ENCODE measurements at places on chromosomes 1 and 21. TPM values are rescaled to one million over a fixed set of nuclear protein-coding genes. Genes with fewer than 3 reads are reported as not detected.

CFAP74 gene
- not detected for total RNA-seq

DNA sequence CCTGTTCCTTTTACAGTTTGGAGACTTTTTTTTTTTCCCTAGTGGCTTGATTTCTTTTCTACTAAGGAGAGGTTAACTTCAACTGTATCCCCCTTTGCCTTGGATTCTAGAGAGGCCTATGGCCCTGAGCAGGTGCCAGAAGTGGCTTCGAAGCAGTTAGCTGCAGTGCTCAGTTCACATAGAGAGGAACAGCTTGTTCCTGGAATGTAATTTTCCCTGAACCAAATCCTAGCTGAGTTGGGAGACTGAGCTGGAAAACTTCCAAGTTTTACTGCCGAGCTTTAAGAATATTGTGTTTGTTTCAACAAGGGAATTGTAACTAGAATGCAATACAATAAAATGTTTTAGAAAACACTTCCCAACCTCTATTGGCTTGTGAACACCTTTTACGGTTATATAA is 17.5 kb downstream of the RD3 start:
- DNase-seq, result no peak

ZNF648 gene
- total RNA-seq, result not detected

ITLN2 gene
- total RNA-seq, result not detected

GRCh38 chr1:40903106-40903505 is 40.9 kb upstream of the CITED4 start:
- DNase-seq, result no peak

TADA1 gene
- total RNA-seq, result 10.1 TPM

HAO2 gene
- total RNA-seq, result not detected

DNA sequence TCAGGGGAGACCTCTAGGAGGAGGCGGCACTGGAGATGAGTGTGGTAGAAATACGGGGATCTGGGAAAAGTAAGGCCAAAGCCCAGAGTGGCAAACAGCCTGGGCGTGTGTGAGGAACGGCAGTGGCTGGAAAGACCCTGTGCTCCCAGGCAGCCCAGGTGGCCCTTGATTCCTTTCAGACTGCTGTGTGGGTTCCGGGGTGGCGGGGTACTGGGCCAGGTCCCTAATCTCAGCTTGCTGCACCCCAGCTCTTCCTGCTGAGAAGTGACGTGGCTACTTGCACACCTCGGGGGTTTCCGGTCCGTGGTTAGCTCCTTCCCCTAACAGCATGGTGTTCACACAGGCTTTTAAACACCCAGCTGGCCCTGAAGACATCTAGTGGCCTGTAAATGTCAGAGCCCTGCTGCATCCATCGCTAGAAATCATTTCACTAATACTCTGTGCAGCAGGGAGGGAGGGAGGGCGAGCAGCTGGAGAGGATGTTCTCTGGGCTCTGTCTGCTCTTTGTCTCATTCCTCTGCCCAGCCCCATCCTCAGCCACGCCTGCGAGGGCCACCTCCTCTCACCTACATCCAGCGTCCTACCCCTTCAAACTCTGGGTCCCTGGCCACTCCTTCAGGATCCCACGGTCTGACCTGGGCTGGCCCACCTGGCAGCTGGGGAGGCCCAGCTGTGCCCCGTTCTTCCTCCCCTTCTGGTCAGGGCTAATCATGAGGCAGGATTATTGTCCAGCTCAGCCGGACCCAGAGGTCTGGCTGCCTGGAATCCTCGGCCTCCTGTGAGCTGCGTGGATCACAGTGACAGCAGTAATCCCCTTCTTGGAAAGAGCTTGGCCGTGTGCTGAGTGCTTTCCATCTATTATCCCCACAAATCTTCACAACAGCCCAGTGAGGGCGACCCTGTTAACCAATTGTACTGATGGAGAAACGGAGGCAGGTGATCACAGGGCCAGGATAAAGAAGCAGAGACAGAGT is 7.2 kb downstream of the ZDHHC18 start:
- DNase-seq, result no peak

- DNase-seq, result no peak
Measured at GRCh38 chr21:23223882-23224281, 2225.7 kb downstream of the NCAM2 start.

DNA sequence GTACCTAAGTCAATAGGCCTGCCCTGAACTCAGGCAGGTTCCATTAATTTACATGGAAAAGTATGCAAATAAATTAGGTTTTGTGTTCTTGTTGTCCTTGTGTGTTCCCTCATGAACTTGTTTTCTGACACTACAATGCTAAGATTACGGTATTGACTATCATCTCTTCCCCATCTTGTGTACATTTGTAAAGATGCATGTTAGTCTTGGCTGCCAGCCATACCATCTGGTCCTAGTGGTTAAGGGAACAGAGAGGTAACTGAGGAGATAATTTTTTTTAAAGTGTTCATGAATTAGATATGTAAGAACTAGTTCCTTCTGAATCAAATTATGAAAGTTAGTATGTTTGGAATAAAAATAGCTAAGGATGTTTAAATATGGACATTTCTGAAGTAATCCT is 167.6 kb upstream of the ADAMTS5 start:
- DNase-seq, result peak; percentile 71

DNA sequence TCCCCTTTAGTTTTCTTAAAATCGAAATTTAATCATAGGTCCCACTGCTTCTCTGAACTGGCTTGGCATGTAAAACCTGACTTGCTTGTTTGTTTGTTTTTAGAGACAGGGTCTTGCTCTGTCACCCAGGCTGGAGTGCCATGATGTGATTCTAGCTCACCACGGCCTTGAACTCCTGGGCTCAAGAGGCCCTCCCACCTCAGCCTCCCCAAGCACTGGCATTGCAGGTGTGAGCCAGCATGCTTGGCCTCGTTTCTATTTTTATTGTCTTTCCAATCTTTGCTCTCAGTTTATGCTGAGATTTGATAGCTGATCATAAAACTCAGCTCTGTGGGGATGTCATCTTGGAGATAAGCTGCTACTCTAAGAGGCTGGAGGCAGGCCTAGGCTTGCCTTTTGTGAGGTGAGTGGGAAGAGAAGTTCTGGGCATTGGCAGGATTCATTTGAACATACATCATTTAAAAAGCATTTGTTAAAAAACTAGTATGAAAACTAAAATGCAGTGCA is 51.5 kb upstream of the GCLM start:
- DNase-seq, result no peak

DNA sequence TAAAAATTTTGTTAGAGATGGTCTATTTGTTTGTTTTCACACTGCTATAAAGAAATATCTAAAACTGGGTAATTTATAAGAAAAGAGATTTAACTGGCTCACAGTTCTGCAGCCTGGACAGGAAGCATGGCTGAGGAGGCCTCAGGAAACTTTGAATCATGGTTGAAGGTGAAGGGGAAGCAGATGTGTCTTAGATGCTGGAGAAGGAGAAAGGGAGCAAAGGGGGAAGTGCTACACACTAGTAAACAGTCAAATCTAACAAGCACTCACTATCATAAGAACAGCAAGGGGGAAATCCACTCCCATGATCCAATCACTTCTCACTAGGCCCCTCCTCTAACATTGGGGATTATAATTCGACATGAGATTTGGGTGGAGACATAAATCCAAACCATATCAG is 76.8 kb upstream of the COL24A1 start:
- DNase-seq, result no peak

DNA sequence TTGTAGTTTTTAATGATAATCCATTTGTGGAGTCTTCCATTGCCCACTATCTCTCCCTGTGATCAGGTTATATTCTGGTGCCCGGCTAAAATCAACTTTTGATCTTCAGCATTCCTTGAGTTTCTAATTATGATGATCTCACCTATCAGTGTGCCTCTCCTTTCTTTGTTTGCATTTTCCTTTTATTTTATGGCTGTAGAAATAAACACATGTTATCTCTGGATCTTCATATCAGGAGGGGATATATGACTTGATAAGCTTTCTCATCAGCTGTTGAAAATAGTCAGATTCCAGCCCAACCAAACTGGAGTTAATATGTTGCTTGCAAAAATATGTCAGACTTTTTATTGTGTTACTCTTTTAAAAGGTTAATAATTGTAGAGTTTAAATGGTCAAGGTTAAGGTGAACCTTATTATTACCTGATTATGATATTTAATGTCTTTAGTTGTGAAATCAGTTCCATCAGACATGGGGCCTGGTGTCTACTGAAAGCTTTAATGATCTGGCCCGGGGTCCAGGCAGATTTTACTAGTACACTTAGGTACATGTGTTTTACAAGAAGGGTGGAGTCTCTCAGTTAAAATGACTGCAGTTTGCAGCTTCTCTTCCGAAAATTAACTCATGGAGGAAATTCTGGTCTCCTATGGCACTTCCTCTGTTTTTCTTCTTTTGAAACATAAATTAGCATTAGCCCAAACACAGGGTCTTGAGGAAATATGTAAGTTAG is 12.8 kb downstream of the KRTAP24-1 start:
- no peak for DNase-seq

DNA sequence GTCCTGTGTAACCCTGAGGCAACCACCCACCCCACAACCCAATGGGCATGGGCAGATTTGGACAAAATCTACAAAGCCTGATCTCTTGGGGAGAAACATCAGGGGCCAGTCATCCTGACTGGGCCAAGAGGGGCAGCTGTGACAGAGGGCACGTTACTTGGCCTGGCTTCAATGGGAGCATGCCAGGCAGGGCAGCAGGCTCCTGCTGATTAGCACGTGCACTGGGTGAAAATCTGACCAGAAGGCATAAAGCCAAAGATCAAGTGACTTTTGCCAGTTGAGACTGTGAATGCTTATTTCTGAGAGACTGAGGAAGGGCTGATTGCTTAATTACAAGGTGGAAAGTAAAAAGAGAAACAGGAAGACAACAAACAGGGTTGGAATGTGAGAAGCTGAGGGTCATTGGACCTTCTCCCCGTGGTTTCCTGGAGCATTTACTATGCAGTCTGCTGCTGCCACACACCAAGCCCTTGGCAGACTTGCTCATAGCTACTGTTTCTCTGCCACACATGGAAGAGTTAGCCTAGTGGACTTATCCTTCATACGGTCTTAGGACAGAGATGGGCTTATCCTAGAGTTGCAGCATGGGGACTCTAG is 39.8 kb upstream of the TNR start:
- DNase-seq, result no peak

NPHP4 gene
- 4.7 TPM for total RNA-seq

GRCh38 chr1:36572906-36573305 is 90.2 kb upstream of the CSF3R start:
- DNase-seq, result no peak

GRCh38 chr1:55813618-55814017 is 598.5 kb upstream of the USP24 start:
- DNase-seq, result peak; percentile 70

GRCh38 chr1:92817137-92817697 is 14.6 kb upstream of the RPL5 start:
- DNase-seq, result no peak

KRTAP11-1 gene
- not detected for total RNA-seq

DNA sequence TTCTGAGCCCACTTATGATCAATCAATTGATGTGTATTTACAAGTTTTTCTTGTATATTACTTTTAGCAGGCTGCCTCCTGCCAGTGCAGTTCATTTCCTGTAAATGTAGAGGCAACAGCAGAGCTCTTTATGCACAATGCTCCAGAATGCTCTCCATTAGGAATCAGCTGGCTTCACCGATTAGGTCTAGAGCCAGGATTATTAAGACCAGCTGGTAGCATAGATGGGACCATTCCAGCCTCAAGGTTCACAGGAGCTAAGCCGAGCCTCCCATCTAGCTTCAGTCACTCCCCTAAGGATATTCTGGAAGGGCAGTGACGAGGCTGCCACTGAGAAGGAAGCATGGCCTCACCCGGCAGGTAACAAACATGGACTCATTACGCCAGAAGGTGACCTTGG is 36.8 kb downstream of the DHRS3 start:
- no peak for DNase-seq

DNA sequence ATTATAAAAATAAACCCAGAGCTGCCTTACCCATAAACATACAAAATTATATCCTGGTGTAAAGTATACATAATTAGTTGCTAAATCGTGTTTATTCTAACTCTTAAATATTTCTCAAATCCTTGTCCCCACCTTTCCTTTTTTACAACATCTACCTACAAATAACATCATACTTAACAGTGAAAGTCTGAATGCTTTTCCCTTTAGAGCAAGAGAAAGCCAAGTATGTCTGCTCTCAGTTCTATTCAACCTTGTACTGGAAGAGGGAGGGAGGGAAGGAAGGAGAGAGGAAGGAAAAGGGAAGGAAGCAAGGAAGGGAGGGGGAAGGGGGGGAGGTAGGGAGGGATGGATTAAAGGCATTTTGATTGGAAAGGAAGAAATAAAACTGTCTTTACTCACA is 14.6 kb downstream of the DOCK7 start:
- no peak for DNase-seq

TAS1R1 gene
- 1.2 TPM for total RNA-seq

- no peak for DNase-seq
Measured at GRCh38 chr1:187836557-187836956, 1007.8 kb downstream of the PLA2G4A start.

DNA sequence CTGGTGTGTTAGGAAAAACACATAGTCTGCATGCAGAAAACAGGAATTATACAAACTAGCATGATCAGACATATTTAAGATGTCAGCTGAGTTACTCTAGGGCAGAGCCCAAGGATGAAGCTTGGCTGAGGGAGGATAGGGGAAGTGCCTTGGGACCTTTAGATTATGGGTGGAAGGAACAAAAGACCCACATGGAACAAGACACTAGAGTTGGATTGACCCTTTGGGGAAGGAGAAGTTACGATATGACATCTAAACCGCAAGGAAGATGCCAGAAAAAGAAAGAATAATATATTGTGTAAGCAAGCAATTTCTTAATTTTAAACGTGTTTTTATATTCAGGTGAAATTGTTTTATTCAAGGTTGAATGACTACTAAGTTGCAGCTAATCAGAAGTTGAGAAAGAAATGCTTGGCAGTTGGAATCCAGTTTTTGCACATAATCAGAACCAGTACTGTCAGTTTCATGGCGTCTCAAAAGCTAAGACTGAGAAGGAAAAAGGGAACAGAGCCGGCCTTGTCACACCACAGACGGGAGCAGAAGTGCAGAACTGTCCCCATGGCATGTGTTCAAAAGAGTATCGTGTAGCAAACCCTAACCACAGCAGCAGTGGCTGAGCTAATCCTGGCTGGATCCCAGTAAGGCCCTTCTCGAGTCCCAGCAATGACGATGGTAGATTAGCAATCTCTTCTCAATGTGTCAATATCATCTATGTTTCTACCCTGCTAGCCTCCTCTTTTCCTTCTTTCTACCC is 31.2 kb upstream of the IFNAR2 start:
- DNase-seq, result no peak

ASPM gene
- total RNA-seq, result 76.5 TPM

SLC37A1 gene
- total RNA-seq, result not detected

All from LHCN-M2 (cell line).